ENCODE measurements at places on chromosomes 13 and 19.

- DNase-seq = peak; percentile 58
Measured at GRCh38 chr19:18612772-18613588, at the start of gene TMEM59L. Gene TMEM59L, plus strand, starts transcription at chr19:18612870. Its CDS starts 89 bp downstream, at chr19:18612959.

DNA sequence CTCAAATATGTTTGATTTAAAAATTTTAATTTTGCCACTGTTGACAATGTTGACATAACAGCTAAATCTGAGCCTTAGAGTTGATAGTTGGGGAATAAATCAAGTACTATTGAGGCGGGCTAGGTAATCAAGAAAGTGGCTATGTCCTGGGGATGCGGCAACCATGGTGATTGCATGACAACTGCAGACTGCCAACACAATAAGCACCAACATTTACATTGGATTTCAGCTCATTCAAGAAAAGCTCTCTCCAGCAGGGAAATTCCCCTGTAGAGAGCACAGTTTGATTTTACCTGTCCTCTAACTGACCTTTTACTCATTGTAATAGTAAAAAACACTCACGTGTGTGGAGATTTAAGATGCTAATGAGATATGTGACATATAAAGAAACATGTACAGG is 63.1 kb downstream of the ZNF100 start:
- DNase-seq = no peak

GRCh38 chr13:26867451-26868091 is 107.0 kb upstream of the GPR12 start:
- DNase-seq = no peak

- no peak for DNase-seq
Measured at GRCh38 chr13:97768134-97768533, 185.3 kb upstream of the IPO5 start.

GRCh38 chr19:6564393-6564792 is 26.6 kb downstream of the CD70 start:
- no peak for DNase-seq

DNA sequence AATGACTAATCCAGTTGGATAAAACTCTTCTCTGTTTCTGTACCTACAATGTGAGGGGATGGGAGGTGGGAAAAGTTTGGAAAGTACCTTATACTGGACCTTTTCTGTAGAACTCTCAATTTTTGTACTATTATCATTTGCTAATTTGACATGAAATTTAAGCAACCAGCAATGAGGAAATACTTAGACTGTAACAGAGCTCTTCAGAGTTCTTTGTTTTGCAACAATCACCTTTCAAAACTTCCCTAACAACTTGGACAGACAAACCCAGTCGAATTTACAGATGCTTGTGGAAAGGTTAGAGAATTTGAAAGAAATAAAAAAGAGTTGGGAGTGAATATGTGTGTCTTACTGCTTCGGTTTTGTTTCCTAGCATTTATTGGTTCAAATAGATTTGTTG is 16.8 kb downstream of the KBTBD7 start:
- no peak for DNase-seq

DNA sequence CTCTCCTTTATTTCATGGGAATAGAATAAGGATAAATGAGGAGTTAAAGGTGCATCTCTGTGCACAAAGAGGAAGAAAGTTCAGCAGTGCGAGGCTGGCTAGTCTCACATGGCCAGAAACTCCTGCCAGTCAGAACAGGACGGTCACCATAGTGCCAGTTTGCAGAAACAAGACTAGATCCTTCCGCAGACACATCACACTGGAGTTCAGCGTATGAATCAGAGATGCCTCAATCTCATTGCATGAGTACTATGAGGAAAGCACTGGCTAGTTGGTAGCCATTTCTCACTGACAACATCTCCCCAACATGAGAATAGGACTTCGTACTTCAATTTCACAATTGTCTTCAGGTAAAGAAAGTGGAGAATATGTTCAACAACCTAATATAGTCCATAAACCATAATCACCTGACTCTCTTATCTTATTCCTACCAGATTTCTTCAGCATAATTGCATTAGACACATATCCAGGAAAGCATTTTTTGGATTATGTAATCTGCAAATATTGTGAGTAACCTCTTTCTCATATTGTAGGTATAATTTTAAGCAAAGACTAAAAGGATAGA is 34.9 kb downstream of the RXFP2 start:
- no peak for DNase-seq

DNA sequence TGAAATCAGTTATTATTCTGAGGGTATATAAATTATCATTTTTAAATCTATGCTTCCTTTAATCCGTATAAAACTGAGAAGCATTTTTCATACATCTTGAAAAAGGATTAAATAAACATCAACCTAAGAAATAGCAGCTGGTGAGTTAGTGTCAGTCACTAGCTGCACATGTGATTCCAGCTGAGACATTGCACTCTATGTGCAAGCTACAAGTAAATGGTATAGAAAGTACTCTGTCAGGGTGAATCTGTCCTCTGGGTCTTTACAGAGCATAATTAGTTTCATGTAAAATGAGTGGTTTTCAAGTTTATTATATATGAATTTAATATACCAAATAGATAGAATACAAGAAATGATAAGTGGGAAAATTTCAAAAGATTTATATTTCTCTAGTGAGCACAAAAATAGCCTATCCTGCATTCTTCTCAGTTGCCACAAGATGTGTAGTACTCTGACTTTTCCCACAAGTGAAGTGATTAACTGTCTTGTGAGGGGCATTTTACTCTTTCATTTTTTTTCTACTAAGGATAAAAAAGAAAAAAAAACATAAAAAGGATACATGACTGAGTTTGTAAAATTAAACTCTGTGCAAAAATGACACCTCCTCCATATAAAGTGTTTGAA is 1372.1 kb downstream of the PCDH9 start:
- no peak for DNase-seq

DNA sequence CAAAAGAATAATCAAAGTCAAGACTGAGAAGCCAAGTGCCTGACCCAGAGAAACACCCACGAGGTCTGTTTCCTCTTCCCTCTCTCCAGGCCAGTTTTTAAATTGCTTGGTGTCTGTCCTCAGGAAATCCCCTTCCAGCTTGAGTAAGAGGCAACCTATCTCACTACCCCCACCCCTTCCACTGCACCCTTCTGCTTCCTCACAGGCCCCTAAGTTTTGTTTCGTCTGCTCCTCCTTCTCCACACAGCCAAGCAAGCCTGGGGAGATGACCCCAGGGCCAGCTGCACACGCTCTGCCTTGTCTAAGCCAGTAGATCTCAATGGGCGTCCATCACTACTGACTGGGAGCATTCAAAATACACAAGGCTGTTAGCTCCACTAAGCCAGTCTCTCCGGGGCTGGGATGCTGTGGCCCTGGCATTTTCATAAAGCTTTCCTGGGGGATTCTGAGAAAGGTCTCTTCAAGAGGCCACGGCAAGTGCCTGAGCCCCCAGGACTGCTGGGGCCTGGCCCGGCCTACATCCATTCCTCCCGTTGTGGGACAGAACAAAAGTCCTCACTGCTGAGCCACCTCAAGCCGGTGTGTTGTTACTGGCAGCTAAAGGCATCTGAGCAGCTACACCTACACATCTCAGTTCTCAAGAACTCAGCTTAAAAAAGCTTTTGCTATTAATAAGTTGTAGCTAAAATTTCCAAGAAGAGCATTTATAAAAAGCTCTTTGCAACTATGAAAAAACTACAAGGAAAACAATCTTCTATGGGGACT is 14.9 kb upstream of the IL4I1 start:
- peak; percentile 36 for DNase-seq

DNA sequence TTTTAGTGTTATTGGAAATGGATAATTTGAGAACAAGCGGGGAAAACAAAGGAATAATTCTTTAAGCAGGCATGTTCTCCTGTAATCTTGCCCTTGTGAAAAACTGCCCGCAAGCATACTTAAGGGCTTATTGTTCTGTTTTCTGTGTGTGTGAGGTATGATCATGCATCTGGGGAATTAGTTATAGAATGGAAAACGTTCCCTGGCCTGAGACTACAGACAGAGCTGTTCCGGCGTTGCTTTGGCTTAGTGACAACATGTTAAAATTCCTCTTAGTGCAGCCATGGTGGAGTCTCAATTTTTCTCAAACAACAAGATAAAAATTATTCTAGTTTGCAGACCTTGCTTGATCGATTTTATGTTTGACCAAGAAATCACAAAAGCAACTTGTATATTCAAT is 560.2 kb upstream of the SPRY2 start:
- DNase-seq = no peak

DNA sequence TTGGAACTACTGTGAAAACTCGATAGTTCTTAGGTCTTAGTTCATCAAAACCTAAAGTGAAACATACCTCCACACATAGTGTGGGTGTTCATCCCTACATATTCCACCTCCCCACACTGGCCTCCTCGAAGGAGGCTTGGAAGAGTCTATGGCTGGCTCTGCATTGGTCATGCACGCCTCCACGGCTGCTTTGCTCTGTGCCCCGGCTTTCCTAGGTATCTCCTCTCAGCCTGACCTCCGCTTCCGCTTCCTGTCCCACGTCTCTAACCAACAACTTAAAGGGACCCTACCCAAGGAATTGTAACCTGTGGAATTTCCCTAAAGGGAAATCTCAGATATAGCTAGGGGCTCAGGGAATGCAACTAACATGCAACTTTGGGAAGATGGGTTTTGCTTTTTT is 79.7 kb upstream of the MBNL2 start:
- DNase-seq = no peak

DNA sequence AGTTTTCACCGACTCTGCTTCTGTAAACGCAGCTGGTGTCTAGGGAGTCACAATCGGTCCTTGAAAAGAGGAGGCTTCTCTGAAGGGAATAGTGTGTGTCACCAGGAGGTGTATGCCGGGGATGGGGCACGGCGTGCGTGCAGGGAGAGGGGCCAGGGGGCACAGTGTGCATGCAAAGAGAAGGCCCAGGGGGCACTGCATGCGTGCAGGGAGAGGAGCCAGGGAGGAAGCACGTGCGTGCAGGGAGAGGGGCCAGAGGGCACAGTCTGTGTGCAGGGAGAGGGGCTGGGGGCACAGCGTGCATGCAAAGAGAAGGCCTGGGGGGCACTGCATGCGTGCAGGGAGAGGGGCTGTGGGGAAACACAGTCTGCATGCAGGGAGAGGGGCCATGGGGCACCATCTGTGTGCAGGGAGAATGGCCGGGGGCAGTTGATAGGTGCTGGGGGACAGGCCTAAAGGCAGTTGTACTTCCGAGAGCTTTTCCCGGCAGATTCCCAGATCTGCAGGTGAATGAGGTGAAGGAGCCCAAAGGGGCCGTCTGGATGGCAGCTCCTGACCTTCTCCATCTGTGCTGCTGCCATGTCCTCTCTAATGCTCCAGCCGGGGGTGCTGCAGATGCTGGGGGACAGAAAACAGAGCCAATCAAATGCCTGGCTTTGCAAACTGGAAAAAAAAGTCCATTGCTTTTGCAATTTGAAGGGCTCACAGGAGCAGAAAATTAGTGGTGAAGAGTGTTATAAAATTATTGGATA is 36.4 kb downstream of the ATP11A start:
- no peak for DNase-seq

DNA sequence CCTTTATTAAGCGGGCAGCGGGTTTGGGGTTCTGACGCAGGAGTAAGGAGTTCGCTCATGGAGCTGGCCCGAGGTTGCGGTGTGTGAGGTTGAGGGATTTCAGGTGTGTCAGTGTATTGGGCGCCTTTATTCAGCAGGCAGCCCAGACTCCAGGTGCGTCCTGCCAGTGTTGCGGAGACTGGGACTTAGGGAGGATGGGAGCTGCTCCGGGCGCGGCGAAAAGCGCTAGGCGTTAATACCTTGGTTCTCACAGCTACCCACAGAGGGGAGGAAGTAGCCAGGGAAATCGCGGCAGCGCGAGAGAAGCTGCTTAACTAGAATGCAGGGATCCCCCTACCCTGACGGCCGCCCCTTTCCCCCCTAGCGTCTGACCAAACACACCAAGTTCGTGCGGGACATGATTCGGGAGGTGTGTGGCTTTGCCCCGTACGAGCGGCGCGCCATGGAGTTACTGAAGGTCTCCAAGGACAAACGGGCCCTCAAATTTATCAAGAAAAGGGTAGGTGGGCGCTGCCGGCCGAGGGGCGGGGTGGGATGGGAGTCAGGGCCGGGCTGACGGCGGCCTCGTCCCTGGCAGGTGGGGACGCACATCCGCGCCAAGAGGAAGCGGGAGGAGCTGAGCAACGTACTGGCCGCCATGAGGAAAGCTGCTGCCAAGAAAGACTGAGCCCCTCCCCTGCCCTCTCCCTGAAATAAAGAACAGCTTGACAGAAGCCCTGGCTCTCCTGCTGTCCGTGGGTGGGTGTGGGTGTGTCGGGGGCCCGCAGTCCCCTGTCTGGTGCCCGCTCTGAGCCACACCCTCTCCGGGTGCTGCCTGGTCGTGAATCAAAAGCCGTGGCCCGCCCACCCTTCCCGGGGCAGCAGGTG is 1.1 kb downstream of the RPL36 start:
- DNase-seq = no peak

DNA sequence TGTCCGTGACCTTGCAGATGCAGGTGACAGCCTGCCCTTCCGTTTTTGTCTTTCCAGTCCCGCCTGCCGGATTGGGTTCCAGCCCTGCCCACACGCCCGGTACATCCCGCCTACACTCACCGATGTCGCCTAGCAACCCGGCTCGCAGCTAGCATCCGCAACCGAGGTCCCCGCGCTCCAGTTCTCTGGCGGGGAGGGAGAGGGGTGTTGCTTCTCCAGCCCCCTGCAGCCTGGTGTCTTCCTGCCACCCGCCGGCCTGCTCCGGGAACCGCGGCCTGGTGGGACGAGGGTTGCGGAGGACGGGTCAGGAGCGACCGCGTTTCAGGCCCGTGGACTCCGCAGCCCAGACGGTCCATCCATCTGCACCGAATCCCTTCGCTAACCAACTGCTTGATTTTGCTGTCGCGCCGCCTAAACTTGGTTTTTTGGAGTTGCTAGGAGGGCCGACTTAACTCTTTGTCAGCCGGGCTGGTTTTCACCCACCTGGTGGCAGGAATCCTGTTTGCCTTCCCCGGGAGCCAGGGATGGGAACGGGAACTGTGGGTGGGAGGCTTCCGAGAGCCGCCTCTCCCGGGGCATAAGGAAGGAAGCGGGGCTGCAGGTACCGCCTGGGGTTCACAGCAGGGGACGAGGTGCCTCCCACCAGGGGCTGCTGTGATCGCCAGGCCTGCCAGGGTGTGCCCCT is 15.4 kb upstream of the MATK start:
- DNase-seq = peak; percentile 48

DNA sequence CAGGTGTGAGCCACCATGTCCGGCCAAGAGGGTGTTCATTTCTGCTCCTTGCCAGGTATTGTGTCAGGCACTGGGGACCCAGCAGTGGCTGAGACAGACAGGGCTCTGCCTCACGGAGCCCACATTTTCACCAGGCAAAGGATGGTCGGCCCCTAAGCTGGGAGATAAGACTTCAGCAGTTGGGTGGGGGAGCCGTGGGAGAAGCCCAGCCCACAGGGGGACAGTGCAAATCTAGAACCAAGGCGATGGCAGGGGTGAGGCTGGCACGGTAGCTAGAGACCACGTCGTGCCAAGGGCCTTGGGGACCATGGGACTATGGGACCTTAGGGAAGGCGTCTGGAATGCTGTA is 8.3 kb downstream of the LSR start:
- DNase-seq = no peak

DNA sequence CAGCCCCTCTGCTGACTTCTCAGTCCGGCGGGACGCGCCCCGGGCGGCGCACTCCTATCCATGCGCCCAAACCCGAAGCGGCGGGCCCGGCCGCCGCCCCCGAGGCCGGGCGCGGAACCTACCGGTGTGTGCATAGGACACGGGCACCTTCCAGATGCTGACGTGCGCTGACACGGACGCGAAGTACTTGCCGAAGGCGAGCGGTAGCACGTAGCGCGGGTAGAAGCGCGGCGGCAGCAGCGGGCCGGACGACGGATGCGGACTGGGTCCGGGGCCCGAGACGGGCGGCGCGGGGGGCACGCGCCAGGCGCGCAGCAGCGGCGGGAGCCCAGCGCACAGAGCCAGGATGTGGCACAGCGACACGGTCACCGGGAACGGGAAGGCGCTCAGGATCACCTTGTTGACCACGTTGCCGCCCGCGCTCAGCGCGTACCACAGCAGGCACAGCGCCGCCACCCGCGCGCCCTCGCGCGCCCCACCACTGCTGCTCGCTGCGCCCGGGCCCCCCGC is 338 bp downstream of the SLC35E1 start:
- no peak for DNase-seq
